ENCODE measurements at places on chromosomes 16 and 17. TPM values are rescaled to one million over a fixed set of nuclear protein-coding genes. Genes with fewer than 3 reads are reported as not detected.

GRCh38 chr17:13636951-13637350 is 35.2 kb upstream of the HS3ST3A1 start:
- DNase-seq: no peak

GRCh38 chr17:49063652-49064051 is 66.5 kb downstream of the IGF2BP1 start:
- DNase-seq: no peak

DNA sequence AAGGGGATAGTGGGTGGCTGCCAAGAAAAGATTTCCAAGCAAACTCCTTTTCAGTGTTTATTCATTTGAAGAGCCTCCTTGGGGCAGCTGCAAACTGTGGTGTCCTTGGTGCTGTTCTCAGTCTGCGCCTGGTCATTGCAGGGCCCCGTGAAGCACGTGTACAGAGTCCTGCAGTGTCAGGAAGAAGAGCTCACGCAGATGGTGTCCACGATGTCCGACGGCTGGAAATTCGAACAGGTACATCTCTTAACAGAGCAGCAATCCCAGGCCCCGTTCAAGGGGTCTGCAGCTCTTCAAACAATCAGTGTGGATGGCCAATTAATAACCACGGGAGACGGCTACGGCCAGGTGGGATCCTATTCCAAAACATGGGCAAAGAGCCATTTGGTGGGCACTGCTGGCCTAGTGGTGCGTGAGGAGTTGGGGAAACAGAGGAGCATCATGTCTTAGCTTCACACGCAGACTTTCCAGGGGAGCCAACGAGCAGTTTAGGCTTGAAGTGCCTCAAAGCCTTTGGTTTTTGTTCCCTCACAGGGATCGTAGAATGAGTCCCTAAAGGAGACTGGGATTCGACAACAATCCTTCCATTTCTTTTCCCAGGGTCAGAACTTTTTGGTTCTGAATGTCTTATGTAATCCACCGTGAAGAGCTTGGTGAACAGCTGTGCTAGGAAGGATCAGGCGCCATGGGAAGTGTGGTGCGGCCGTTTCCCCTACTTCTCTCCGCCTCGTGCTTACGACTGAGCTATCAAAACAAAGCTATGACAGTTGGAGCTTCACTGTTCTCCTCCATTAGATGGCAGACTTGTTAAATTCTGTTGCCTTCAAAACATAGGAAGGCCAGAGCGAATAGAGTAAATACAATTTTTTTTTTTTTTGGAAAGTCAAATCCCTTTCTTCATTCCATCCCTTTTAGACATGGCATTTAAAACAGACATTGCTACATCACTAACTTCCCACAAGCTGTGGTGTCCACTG is 12.6 kb downstream of the KCTD2 start:
- DNase-seq: no peak

GRCh38 chr17:9628509-9628908 is 16.8 kb upstream of the USP43 start:
- DNase-seq: no peak

DNA sequence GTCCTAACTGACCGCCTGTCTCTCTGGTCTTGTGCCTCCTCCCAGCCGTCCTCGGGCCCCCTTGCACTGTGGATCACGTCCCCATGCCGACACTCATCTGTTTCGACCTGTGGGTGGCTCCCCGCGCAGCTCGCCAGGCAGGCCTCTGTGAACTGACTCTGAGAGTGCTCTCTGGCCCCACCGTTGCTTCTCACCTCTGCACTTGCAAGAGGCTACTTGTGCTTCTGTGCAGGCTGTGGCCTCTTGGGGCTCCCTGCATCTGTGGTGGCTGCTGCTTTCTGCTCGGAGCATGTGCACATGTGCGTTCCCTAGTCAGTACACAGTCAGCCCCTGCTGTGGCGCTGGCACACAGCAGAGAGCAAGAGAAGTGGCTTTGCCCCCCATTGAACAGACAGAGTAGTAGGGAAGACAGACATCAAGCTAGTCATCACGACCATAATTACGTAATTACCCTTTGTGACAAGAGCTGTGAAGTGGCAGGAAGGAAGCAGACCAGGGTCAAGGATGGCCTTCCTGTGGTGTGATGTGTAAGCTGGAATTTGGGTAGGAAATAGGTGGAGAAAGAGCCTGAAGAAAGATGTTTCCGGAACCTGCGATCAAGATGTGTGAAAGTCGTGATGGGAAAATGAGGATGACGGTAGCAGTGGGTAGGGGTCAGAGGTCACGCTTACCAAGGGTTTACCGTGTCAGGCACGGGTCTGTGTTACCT is 256.0 kb upstream of the CACNG5 start:
- no peak for DNase-seq

The EFCAB5 gene
- total RNA-seq: 0.45 TPM

DNA sequence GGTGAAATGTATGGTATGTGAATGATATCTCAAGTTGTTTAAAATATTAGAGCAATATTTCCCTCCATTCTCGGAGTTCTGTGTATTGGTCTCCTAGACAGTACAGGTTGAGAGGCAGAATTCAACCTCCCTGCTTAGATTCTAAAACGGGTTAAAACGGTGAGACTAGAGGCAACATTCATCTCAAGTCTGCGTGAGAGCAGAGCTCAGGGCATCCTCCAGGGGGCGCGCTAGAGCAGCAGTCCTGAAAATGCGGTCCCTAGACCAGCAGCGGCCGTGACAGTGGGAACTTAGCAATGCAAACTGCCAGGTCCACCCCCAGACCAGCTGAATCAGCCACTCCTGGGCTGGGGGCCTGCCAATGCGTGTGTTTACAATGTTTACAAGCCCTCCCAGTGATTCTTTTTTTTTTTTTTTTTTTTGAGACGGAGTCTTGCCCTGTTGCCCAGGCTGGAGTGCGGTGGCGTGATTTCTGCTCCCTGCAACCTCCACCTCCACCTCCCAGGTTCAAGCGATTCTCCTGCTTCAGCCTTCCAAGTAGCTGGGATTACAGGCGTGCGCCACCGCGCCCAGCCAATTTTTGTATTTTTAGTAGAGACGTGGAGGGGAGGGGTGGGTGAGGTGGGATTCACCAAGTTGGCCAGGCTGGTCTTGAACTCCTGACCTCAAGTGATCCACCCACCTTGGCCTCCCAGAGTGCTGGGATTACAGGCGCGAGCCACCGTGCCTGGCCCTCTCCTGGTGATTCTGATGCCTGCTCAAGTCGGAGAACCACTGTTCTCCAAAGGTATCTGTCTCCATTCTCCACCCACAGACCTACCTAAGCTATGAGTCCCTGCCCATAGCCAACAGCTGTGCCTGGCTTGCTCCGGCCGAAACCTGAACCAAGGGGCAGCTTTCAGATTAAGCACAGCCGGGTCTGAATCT is 24.2 kb downstream of the KLHL36 start:
- DNase-seq: peak; percentile 90

DNA sequence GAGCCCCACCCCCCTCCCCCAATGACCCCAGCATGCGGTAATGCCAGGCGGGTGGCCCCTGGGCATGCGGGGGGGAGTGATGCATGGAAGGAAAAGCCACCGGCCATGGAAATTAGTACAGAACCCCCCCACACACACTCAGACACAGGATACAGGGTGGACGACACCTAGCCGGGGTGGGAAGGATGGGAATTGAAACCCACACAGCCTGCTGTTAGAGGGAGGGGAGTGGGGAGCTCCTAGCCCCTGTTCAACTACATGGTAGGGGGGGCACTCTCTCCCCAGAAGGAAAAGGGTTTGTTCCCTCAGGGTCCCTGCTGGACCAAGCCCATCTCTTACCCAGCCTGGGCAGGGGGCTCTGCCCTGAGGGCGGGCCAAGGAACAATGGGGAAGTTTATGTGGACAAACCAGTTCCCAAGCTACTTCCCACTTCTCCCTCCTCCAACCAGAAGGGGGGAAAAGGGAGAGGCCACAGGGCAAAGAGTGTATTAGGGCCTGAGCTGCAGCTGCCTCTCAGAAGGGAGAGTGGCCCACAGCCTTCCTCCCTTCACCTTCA is 5.2 kb downstream of the TMUB2 start:
- no peak for DNase-seq

- DNase-seq: no peak
These were observed 16.5 kb upstream of the ZC3H18 start for GRCh38 chr16:88553739-88554138.

The GNGT2 gene
- total RNA-seq: 1.3 TPM

DNA sequence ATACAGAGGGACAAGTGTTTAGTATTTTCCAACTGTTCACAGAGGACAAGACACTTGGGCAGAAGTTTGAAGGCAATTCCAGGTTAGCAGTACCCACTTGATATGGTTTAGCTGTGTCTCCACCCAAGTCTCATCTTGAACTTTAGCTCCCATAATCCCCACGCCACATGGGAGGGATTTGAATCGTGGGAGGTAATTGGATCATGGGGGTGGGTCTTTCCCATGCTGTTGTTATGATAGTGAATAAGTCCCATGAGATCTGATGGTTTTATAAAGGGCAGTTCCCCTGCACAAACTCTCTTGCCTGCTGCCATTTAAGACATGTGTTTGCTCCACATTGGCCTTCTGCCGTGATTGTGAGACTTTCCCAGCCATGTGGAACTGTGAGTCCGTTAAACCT is 668.9 kb downstream of the MAF start:
- DNase-seq: no peak

DNA sequence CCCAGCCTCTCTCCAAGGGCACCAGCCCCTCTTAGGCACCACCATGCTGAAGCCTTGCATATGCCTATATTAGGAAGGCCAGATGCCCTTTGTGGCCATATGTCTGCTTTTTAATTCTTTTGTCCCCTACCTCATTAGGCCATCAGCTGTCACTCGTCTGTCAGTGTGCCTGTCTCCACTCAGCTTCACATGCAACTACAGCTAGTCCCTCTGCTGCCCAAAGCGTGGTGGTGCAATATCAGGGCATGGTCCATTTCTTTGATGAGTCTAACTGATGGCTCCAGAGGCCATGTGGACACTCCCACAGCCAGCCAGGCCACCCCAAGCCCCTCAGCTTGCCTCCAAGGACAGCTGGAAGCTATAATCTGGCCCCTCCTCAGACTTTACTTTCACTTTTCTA is 36.3 kb downstream of the MYO18A start:
- no peak for DNase-seq

DNA sequence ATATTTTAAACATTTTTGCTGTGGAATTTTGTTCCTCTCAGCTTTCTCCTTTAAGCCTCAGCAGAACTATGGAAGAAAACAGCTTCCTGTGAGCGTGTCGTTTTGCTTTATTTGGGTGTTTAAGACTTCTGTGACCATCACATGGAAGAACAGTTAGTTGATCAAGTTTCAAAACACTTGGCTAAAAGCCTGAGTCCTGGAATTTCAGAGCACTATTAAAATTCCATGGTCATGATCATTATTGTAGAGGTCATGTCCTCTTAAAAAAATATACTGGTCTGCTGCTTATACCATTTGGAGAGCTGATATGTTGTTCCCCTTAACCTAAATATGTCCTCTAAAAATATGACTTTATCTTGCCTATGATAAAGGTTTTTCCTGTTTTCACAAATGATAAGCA is 12.6 kb upstream of the CDR2 start:
- DNase-seq: no peak

The PSMC5 gene
- 77.1 TPM for total RNA-seq

DNA sequence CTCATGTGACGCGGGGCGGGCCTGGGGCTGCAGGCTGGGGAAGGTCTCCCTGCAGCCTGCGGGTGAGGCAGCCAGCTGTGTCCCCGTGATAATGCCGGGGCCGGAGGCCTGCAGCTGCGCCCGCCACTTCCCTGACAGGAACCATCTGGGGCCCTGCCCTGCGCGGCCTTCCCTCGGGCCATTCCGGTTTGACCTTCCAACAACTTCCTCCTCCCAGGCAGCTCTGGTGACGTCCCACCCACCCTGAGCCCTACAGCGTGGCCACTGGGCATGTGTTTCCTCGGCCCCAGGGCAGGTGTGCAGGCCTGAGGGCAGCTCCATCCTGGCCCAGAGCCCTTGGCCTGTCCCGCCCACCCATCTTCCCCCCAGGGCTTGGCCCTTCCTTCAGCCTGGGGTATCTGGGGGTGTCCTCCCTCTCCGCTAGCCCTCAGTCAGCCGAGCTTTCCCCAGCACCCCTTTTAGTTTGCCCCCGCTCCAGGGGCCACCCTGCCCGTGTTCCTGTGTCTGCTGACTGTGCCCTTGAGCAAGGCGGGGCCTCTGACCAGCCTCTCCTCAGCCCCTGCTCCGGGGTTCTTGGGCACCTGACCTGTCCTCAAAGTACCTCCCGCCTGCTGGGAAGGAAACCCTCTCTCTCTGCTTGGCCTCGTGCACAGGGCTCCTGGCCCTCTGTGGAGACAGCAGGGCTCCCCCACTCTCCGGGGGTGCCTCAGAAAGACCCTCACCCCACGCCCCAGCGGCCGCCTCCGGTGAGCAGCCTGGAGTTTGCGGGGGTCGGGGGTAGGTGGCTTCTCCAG is at the start of gene CBFA2T3:
TSS of gene CBFA2T3 (minus strand) at position 190 of the 794 bp plus-strand sequence. CDS start 400 bp downstream, outside the sequence.
- DNase-seq: peak; percentile 79

The NHERF2 gene
- total RNA-seq: 107 TPM

The WNT9B gene
- total RNA-seq: not detected

DNA sequence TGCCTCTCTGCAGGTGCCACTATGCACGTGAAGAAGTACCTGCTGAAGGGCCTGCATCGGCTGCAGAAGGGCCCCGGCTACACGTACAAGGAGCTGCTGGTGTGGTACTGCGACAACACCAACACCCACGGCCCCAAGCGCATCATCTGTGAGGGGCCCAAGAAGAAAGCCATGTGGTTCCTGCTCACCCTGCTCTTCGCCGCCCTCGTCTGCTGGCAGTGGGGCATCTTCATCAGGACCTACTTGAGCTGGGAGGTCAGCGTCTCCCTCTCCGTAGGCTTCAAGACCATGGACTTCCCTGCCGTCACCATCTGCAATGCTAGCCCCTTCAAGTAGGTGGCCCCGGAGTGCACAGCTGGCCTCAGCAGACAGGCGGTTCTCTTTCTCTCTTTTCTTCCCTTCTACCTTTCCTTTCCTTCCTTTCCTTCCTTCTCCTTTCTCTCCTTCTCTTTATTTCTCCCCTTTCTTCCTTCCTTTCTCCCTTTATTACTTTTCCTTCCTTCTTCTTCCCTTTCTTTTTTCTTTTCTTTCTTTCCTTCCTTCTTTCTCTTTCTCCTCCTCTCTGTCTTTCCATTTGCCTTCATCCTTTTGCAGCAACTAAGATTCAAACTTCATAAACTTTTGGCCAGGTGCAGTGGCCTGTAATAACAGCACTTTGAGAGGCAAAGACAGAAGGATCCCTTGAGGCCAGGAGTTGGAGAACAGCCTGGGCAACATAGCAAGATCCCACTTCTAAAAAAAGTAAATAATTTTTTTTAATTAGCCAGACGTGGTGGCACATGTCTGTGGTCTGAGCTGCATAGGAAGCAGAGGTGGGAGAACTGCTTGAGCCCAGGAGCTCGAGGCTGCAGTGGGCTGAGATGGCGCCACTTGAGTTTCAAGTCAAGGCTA is 46.7 kb downstream of the SCNN1B start:
- no peak for DNase-seq

Measured in sciatic nerve (tissue), 2 donors.